GM13977 (cell line): ENCODE measurements at places on chromosomes 1 and 21.

DNA sequence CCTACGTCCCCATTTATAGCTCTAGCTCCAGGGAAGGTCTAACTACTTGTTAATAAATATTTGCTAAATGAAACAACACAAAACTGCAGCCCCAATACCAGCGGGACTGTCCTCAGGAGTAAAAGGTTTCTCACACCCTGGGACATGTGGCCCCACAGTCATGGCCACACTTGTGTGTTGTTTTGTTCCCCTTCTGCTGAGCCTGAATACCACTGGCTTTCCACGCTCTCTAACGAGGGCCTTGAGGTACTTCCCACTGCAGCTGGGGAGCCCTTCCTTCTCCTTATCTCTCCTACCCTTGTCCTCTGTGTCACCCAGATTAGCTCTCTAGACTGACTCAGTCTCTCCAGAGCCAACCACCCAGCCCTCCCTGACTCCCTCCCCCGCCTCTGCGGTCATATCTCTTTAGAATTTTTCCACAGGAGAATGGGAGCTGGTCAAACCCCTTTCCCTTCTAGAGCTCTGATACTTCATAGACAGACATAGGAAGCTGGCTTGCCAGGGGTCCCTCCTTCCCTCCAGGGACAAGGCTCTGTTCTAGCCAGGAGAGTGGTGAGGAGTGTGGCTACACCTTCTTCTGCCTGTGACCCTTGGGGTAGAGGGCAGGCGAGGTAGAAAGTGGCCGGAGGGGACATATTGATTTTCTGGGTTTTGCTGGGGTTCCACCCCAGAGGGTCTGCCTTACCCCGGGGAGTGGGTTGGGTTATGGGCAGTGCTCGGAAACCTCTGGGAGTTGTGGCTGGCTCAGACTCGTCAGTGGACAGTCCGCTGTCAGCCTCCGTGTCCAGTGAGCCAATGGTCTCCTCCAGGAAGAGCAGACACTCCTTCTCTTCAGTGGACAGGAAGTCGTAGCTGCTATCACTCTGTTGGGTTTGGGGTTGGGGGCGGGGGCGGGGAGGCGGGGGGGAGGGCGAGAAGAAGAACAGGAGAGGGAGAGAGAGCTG is 8.1 kb downstream of the C1orf116 start:
- no peak for DNase-seq

- no peak for DNase-seq
These were observed 1.7 kb downstream of the GNB1 start for GRCh38 chr1:1889090-1889750.

DNA sequence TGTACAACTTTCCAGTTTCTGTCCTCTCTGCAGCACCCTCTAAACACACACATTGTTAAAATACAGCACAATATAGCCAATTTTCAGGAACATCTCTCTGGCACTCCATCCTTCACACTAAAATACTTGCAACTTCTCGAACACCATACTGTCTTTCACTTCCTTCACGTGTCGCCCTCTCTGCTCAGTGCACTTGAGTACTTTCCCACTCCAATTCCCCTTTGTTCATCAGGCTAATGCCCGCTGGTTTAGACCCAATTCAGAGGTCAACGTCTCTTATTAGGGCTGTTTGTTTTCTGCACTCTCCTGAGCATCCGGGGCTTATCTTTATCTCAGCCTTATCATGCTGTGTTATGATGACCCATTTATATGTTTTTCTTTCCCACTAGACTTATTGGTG is 238.2 kb upstream of the SGIP1 start:
- DNase-seq, result no peak

DNA sequence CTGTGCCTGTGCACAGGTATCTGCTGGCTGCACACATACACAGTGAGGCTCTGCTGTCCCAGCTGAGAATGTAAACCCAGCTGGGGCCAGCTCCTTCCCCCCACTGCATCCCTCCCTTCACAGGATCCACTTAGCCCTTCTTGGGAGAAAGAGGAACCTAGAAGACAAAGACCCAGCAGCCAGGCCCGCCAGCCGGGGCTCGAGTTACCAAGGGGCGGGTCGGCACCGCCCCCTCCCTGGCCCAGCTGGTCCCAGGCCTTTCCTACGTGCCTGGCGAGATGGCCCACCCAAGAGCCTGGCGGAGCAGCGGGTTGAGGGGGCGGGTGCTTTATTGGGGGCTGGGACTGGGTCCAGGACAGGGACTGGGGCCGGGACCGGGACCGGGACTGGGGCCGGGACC is 2.1 kb downstream of the SH3BGRL3 start:
- no peak for DNase-seq

GRCh38 chr1:92929461-92929860 is 31.8 kb downstream of the DIPK1A start:
- DNase-seq, result peak; percentile 12

DNA sequence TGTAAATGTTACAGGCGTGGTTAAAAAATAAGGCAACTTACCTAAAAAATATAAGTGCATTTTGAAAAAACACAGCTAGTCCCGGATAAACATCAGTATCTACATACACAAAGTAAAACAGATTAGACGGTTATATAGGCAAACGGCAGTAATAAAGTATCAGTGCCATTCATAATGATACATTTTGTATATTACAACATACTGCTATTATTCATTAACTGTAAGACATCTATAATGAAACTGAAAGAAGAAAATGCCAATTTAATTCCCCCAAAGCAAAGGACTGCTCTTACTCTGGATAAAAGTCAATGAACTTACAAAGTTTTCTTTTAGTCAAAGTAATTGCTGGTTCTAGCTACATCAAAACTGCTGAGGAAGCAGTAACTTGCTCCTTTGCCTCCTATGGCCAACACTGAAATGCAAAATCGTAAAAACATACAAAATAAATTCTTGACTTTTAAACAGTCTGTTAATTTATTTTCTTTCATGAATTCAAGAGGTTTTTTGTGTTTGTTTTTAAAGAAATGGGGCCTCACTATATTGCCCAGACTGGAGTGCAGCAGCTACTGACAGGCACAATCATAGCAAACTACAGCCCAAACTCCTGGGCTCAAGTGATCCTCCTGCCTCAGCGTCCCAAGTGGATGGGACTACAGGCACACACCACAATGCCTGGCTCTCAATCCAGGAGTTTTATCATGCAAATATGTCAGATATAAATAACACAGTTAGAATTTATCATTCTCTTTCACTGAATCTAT is 23.9 kb downstream of the TMEM50B start:
- DNase-seq, result no peak

- peak; percentile 12 for DNase-seq
These were observed 1109.3 kb upstream of the B3GALT2 start for GRCh38 chr1:194295685-194296084.

GRCh38 chr1:30313584-30313983 is 409.8 kb downstream of the MATN1 start:
- no peak for DNase-seq
